ENCODE measurements at places on chromosomes 1 and 21.

- no peak for DNase-seq
Observed at GRCh38 chr1:71964188-71964587, 318.2 kb downstream of the NEGR1 start.

GRCh38 chr21:17512253-17513213 is at the start of gene CXADR:
Gene CXADR, plus strand, starts transcription at chr21:17513043. Its CDS starts 87 bp downstream, at chr21:17513130.
- DNase-seq = peak; percentile 91

DNA sequence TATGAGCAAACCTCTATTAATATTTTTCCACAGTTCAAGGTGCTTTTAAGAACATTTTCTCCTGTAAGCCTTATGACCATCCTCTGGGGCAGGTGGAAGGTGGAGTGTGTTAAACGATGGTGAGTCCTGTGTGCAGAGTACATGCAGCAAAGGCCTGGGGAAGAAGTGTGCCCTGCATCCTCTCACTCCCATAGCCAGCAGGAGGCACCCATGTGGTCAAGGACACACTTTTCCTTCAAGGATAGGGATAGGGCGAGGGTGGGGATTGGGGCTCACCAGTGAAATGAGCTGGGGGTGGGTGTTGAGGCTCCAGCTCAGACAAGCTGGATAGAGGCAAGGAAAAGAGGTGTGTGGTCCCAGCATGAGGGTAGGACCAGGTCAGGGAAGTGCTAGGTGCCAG is 120.8 kb upstream of the KCNE2 start:
- DNase-seq = no peak

- no peak for DNase-seq
Observed at GRCh38 chr1:227547310-227548118, 15.8 kb upstream of the ZNF678 start.

DNA sequence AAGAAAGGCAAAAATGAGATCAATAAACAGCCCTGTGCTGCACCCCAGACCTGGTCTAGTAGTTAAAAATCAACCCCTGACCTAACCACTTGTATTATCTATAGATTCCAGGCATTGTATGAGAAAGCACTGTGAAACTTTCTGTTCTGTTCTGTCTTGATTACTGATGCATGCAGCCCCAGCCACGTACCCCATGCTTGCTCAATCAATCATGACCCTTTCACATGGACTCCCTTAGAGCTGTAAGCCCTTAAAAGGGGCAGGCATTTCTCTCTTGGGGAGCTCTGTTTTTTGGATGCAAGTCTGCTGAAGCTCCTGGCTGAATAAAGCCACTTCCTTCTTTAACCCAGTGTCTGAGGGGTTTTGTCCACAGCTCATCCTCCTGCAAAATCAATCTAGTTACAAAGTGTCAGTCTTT is 24.2 kb upstream of the CD34 start:
- DNase-seq = no peak

DNA sequence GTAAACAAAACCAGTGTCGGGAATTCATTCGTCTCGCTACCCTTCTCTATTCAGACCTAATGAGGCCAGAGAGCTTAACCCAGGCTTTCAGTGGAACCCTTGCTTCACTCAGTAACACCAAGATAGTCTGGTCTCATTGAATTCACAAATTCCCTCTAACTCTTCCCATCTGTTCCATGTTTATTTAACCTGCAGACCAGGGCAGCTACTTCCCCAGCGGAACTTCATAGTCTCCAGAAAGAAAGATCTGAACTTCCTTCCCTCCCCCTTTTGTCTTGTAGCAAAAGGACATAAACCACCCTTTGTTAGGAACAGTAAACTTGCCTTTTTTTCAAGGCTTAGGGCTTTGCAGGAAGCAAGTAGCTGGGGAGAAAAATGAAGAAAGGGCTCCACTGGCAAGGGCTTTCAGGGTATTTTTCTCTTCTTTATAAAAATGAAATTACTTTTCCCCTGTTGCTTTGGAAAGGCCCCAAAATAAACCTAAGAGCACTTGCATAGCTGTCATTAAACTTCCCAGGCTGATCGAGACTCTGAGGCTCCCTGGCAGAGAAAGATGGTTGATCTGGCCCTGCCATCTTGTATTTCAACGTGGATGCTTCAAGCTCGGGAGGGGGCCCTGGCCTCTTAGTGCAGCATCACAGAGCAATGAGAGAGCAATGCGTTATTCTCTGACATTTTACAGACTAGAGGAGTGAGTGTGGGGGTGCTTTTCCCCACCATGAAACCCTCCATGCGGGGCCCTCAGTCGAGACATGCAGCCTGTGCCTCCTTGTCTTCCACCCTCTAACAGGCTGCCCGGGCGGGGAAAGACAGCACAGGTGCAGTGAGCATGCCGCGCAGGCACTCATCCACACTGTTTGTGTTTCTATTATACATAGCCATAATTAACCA is 30.0 kb downstream of the MIS18A start:
- DNase-seq = no peak

- no peak for DNase-seq
Observed at GRCh38 chr1:230286890-230287269, 139.3 kb downstream of the PGBD5 start.

DNA sequence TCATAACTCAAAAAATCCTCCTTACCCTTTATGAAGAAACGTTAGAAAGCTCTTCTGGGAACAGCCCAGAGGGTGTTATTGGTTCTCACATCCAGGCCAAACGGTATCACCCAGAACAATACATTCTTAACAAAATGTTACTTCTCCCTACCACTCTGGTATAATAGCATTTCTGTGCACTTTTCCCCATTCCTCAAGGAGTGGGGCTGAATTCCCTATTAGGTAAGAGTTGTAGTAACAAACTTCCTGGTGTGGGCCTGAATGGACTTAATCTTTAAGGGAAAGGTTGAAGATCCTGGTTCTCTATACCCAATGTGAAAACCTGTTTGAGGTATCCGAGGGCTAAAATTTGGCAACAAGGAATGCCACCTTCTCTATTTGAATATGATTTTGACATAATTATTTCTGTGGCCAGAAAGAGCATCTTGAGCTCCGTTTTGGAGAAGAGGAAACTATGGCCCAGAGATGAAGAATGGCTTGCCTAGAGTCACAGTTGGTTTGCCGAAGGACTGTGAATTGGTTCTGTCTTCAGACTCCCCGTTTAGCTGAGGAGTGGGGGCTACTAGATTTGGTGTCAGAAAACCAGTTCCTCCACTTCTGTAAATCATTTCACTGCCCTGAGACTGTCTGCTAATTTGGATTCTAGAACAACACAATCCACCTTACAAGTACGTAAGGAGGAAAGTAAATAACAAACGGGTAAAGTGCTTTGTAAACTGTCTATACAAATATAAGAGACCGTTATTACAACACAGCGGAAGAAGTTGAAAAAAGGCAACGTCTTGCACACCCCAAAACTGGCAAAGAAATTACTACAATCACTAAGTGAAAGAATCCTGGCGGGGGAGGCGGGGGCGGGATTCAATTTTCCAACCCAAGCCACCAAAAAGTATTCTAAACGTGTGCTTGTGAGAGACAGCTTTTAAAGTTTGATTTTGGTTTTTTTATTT is 2.3 kb downstream of the ANP32E start:
- DNase-seq = no peak

DNA sequence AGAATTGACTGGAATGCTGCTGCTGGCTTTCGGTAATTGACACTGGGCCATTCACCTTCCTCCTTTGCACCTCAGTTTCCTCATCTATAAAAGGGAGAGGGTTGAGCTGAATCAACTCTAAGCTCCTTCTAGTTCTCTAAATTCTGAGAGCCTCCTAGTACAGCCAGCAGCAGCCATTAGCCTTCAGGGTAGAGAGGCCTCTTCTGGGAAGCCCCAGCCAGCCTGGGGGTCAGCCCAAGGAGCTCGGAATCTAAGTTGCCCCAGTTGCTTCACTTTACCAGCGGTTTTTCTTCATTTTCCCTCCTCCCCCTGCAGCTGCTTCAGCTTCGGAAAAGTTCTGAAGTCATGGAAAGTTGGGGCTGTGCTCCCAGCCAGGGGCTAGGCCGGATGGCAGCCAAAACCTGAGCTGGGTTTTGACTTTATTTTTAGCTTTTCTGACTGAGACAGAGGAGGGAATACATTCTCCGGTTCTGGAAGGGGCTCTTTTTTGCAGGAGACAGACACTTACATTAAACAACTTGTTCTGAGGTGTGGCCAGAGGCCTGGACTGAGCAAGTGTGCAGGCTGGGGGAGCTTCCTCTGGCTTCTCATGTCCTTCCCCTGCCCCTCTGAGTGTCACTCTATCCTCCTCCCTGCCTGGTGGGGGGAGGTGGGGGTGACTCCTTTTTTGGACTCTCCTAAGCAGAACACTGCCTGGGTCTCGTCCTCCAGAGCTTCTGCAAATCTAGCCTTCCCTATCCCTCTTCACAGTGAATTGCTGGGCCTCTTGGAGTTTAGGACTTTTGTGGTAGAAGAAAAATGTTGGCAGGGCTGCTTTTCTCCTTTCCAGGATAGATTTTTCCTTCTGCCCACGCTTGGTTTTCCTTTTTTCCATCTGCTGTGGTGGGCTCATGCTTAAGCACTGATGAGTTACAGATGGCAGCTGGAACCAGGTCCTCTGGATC is 14.4 kb downstream of the LMNA start:
- DNase-seq = no peak

DNA sequence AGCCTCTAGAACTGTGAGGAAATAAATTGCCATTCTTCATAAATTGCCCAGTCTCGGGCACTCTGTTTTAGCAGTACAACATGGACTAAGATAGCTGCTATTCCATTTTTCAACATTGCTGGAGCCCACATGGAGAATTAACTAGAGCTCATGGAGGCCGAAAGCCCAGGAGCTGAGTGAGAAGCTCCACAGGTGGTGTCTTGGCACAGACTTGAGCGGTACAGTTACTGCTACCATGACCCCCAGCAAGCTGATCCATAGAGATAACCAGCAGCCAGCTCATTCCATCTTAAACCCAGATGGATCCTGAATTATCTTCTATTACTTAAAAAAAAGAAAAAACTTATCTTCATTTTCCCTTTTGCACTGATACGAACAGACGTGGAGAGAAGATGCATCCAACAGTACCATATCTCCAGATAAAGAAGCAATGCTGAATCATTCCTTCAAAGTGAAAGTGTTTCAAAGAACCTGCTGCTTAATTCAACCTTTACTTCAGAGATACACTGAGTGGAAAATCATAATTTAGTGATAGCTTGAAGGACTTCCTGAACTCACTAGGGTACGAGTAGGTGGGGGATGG is 115.1 kb downstream of the SETD4 start:
- DNase-seq = no peak
